Stimulated activated CD8-positive, alpha-beta memory T cell treated with anti-CD3 and anti-CD28 coated beads, Interleukin-4, amount 100 ng/mL, for 1 hour (primary cell): ENCODE measurements at places on chromosomes 7 and 10.

- no peak for DNase-seq
Observed at GRCh38 chr7:156168434-156168833, 356.2 kb upstream of the SHH start.

- no peak for DNase-seq
Observed at GRCh38 chr10:5590816-5591215, 66.1 kb downstream of the CALML3 start.

DNA sequence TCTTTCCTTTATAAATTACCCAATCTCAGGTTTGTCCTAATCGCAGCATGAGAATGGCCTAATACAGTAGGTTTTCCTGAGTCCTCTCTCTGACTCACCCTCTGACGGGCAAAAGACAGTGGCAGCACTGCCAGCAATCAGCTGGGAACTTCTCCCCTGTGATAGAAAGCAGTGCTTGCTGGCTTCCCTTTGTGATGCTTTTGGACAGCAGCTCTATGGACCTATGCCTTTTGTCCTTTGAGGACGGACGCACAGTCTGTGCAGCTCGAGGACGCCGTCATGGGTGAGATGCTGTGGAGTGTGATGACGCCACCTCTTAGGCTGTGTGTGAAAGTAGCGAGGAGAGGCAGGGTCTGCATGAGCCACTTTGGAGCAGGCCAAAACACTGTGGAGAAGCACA, 68.8 kb downstream of the KIAA1217 start:
- DNase-seq, result no peak

GRCh38 chr7:103447073-103447960, 1.3 kb upstream of the SLC26A5 start:
- DNase-seq, result no peak

- no peak for DNase-seq
Observed at GRCh38 chr7:6232534-6232933, 39.9 kb downstream of the CYTH3 start.

DNA sequence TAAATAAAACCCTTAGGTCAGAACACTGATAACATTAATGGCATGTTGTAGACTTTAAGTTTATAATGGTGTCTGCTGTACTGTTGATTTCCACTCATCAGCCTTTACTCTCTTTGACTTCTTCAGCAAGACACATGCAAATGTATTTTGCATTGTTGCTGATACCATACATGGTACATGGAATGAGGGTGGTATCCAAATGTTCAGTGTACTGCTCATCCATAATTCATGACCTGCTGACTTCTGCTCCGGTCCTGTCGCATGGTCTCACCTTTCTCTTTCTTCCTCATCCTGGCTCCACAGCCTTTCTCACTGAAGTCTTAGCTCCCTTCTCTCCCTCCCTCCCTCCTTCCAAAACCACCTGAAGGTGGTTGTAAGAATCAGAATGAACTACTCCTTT, 4.7 kb upstream of the CUBN start:
- DNase-seq, result no peak

DNA sequence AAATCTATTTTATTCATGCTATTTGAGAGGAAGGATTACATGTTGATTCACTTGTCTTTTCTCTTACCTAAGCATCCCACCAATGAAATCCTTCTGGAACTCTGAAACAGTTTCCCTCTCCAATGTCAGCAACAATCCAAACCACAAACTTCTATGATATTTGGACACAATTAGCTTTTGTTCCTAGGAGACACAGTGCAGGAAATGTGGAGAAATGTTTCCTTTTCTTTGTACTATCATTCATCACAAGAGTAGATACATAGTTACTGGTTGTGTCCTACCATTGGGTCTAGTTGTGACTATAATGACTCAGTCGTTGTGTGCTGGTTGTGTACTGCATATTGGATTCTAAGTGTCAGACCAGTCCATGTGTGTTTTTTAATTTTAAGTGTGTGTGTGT, 156.8 kb upstream of the MAGI2 start:
- no peak for DNase-seq

DNA sequence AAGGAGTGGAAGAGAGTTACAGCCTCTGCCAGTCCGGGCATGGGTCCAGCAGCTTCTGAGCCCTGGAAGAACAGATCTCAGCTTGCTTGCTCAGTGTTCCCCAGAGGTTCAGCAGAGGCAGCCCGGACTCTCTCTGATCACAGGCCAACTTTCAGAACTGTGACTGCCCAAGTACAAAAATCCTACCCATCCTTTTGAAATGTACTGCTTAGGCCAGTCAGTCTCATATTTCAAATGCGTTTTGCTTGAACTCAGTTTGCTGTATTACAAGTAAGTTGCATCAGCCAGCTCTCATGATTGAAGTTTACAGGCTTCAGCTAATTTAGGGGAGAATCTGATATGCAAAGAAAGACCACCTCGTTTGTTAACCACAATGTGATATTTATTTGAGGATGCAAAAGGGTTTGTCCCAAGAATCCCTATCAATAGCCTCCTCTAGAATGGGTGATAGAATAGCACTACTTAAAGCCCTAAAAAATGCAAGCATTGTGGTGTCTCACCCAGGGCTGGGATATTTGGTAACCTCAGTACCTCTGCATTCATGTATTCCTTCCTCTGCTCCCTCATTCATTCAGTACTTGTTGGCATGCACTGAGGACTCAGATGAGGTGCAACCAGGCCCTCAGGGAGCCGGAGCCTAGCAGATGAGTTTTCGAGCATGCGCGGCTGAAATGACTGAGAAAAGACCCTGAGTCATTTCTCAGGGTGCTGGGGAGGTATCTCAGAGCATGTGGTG, 7.0 kb downstream of the AIMP2 start:
- DNase-seq, result no peak

DNA sequence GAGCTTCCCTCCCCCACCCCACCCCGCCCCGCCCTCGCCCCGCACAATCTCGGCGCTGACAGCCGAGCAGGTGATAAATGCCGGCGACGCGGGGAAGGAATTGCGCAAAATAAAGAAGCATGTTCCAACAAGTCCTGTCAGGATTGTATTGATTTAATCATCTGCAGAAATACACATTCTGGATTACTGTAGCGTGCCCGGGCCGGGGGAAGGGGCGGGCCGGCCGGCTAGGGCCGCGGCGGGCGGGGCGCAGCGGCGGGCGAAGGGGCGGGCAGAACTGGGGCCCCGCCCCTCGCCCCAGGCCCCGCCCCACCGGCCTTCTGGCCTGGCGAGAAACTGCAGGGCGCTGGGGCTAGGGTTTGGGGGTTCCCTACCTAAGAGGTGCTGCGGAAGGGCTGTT, 88.9 kb upstream of the PAX2 start:
- DNase-seq, result no peak

DNA sequence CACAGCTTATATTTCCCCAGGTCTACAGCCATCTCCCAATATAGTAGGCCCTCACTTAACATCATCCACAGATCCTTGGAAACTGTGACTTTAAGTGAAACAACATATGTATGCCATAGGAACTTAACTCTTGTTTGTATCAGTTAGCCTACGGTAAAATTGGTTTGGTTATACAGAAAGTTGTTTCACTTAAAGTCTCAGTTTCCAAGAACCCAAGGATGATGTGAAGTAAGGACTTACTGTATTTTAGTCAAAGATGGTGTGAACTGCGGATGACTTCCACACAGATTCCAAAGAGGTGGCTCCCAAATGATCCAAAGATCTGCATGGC, 56.4 kb upstream of the MRLN start:
- no peak for DNase-seq

DNA sequence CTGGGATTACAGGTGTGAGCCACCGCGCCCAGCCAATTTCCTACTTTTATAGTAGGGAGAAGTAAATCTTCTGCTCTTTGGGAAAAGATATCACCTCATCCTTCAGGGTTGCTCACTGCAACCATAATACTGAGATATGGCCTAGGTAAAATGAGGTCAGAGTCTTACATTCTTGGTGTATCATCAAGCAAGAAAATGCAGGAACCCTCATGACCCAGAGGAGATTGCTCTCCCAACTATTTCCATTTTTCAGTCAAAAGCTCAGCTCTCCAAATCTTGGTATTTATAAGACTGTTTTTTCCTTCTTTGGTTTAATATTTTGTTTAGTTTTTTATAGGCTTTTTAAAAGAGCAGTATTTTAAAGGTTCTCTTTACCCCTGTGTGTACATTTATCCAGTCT, 20.9 kb upstream of the PHYHIPL start:
- DNase-seq, result no peak

DNA sequence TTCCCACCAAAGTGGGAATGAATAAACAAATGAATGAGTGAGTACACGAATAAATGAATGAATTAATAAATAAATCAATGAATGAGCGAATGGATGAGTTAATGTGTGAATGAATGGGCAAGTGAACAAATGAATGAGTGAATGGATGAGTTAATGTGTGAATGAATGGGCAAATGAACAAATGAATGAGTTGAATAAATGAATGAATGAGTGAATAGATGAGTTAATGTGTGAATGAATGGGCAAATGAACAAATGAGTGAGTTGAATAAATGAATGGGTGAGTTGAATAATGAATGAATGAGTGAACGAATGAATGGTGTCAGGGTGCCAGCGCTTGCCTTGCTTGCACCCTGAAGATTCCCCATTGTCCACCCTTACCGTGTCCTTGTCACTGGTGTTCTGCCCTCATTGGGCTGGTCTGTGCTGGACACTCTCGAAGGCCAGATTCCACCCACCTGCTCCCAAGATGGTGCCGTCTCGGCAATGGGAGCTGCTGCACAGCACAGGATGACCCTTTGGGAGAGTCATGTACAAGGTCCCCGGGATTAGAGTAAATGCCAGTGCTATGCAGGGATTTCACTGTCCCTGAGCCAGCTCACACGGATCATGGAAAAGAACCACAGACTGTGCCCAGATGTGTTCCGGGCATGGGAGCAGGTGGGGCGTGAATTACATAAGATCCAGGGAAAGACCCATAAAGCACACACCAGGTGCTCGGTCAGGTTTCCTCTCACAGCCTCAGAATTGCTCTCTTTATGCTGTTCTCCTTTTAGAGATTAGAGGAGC, 83.2 kb downstream of the CAMK1D start:
- no peak for DNase-seq

- DNase-seq, result no peak
Observed at GRCh38 chr7:129417073-129417472, 17.2 kb upstream of the STRIP2 start.

- no peak for DNase-seq
Observed at GRCh38 chr7:28272461-28272877, 91.9 kb upstream of the JAZF1 start.

DNA sequence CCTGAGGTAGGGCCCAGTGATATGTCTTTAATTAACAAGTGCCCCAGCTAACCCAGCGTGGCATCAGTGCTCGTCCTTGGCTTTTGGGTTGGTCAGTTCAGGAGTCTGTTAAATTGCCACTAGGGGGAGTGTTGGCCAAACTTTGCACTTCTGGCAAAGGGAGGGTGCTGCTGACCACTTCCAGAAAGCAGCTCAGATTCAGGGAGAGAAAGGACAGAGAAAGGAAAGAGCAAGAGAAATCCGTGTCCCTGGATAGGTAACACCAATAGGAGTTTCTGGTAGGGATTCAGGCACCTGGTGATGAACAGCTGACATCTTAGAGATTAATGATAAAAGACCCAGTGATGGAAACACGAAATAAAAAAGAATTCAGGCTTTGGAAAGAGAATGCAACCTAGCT, 243.1 kb upstream of the AOAH start:
- no peak for DNase-seq

DNA sequence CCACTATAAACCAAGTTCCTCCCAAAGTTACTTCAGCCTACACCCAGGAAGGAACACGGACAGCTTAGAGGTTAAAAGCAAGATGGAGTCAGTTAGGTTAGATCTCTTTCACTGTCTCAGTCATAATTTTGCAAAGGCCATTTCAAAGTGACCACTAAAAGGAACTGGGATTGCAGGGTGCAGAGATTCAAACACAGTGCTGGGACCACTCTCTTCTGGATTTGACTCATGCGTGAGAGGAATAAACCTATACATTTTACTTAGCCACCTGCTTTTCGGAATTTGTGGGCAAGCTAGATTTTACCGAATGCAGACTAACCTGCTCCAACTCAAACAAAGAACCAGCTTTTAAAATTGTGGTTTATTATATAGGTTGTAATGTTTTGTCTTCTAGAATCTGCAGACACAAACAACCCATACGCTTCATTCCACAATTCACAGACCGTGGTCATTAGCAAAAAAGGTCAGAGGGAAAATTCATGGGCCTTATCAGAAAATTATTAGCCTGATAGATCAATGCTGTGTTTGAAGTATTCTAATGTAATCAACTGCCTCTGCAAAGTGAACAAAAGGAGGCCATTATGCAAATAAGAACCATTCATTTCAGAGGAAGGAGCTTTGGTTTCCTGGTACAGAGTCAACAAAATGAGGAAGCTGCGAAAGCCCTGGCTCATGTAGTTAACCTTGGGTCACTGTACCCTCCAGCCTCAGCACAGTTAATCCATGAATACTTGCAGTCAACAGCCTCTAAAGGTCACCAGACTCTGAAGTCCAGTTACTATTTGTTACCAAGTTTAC, 342.7 kb upstream of the KLF6 start:
- no peak for DNase-seq

DNA sequence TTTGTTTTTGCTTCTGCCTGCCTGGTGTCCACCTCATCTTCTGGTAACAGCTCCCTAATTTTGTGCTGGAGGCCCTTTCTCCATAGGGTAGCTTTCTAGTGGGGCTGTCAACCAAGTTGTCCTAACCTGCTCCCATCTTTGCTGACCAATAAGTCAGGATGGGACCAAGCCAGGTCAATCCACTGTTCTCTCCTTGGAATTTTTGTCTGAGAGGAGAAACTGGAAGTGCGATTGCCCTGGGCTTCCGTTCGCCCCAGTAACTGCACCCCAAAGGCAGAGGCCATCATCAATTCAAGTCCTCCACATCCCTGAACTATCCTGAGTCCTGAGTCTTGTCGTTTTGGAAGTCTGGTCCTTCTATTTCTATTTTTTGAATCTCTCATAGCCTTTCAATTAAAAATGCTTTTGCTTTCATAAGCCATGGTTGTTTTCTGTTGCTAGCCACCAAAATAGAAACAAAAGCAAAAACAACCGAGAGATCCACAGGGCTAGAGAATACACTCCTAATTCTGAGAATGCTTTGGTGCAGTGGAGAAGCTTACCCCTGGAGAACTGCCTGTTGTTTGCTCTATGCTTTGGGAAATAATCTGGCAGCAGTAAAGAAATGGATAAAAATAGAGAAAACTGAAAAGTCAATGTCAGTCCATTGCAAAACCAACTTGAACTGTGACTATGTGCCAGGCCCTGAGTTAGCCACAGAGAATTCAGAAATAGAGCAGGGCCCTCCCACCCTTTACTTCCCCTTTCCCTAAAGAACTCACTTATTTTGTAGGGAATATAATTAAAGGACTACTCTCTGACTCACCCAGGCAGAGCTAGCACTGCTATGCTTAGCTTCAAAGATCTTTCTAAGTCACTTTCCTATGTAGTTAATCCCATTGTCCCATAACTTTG, 368.1 kb downstream of the CXCL12 start:
- DNase-seq, result no peak
